ENCODE measurements at places on chromosomes 4 and X. TPM values are rescaled to one million over a fixed set of nuclear protein-coding genes. Genes with fewer than 3 reads are reported as not detected.

- H3K4me3 ChIP-seq = no peak overlapping the region
- no peaks in the 10 kb centered on the region for H3K27me3 ChIP-seq
- peak overlapping the region; percentile 42 for H3K27ac ChIP-seq
- no peak for DNase-seq
- H3K4me1 ChIP-seq = peaks cover 14% of the 10 kb centered on the region
Observed at GRCh38 chr4:169179609-169180521, 90.9 kb downstream of the SH3RF1 start.

DNA sequence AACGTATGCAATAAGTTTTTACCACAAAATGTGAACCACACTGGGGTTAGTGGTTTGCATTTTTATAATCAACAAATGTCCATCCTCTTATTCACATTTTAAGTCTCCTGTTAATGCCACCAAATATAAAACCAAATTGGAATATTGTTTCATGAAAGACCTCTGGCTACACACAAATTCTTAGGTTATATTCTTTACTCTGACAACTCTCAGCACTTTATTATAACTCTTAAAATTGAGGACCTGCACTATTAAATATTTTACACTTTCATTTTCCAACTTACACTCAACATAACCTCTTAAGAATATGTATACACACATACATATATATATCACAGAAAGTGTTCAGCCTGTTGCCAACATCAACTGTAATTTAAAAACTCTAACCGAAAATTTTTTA is 2.8 kb downstream of the PDE5A start:
- H3K36me3 ChIP-seq = no peaks in the 10 kb centered on the region
- no peaks in the 10 kb centered on the region for H3K27me3 ChIP-seq
- no peak overlapping the region for H3K4me3 ChIP-seq
- H3K4me1 ChIP-seq = peaks cover 2% of the 10 kb centered on the region
- DNase-seq = no peak

Gene ARAP2
- total RNA-seq = 5.9 TPM

Gene CXCL11
- total RNA-seq = not detected

Gene SSX2
- not detected for total RNA-seq

All from ovary (tissue), 10 donors.